Activated gamma-delta T cell treated with Interleukin-2 at 50 U/mL for 16 hours (primary cell): ENCODE measurements at places on chromosomes 5 and 9.
A peak's percentile ranks its signal among the peaks of the same experiment; 100 is the strongest.

DNA sequence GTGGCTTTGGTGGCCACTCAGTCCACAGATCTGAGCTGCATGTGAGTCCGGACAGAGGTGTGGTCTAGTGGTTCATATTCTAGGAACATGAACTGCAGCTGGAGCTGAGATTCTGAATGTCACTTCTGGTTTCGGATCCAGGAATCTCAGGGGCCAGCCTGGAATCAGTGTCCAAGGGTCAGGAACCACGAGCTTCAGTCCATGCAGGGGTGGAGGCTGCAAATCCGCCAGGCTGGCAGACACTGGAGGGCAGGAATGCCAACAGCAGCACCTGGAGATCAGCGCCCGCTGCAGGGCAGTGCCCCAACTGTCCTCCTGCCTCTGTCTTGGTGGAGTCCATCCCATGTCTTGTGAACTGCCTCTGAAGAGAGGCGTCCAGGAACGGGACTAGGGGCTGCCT is 73.5 kb downstream of the CACNA1B start:
- no peak for DNase-seq

DNA sequence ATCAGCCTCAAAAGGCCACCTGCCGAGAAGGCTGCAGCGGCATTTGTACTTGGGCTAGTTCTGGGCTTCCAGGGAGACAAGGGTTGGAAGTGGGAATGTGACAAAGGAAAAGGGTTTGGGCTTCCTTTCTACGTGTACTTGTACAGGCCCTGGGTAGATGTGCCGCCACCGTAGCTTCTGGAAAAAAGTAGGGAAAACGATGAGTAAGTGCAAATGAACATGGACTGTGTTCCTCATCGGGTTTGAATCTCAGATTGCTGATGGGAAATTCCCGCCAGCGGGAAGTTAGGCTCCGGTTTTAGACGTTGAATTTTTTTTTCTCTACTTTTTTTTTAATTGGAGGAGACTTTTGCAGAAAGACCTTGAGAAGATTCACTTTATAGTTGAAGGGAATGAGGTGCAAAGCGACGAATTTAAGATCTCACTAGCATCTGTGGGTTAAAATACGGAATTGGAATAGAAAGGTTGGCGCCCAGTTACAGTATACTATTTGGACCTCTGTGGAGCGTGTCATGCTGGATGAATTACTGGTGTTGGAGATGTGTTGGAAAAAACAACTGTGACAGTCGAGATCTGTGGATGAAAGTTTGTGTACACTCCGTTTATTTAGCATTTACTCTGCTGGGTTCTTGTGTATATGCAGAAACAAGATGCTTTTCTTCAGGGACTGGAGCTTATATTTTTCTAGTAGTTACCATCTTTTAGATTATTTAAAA is 1.2 kb downstream of the G3BP1 start:
- no peak for DNase-seq

DNA sequence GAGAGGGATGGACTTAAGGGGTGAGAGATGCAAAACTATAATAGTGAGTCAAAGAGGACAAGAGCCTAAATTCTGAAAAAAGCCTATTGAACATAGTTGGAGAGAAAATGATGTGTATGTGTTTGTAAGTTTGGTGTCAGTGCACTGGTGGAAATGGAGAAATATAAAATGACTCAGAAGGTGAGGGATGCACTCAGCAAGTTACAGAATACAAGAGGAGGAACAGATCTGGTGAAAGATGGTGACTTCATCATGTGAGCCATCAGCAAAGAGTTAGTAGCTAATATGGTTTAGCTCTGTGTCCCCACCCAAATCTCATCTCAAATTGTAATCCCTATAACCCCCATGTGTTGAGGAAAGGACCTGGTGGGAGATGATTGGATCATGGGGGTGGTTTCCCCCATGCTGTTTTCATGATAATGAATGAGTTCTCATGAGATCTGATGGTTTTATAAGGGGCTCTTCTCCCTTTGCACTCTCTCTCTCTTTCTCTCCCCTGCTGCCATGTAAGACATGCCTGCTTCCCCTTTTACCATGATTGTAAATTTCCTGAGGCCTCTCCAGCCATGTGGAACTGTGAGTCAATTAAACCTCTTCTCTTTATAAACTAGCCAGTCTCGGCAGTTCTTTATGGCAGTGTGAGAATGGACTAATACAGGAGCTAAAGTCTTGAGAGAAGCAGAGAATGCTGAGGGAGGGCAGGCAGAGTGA is 30.4 kb upstream of the FYB1 start:
- no peak for DNase-seq

GRCh38 chr9:84499969-84500582 is 159.5 kb upstream of the SLC28A3 start:
- no peak for DNase-seq

DNA sequence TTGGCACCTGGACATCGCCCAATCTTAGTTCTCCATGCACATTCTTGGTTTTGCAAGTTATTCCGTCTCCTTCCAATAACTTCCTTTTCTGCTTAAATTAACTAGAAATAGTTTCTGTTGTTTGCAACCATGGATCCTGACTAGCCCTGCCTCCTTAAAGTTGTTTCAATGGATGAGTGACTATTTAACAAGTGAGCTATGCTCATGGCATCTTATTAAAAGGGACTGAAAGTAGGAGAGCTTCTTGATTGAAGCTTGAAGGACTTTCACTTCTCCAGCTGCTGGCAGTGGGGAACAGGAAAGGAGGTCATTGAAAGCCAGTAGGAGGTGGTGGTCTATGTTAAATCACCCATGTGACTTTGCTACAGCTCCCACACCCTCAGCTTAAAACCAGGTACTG is 466.8 kb downstream of the ARHGEF28 start:
- no peak for DNase-seq

- DNase-seq = no peak
Measured at GRCh38 chr9:121172726-121173487, 28.8 kb downstream of the RAB14 start.

- no peak for DNase-seq
Measured at GRCh38 chr9:11158676-11159075, 545.9 kb upstream of the PTPRD start.

GRCh38 chr9:121207371-121207940 is 5.8 kb upstream of the RAB14 start:
- DNase-seq = no peak

DNA sequence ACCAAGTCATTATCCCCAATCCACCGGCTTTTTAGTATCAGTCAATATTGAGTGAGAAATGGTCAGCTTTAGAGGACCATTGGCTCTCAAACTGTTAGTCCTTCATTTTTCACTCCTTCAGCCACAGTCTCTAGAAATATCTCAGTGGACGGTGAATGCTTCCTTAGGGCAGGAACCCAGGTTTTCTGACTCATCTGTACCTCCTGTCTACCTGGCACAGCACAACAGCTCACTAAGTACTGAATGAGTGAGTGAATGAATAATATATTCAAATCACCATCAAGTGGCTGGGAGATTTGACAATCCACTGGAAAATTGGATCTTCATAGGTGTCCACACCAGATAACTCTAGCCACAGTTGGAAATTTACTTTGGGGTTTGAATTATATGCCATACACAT is 609.5 kb upstream of the CLINT1 start:
- DNase-seq = no peak

- peak; percentile 61 for DNase-seq
Measured at GRCh38 chr5:142151436-142152383, 43.1 kb downstream of the NDFIP1 start.

- DNase-seq = no peak
Measured at GRCh38 chr5:67516948-67517565, 320.5 kb upstream of the CD180 start.

DNA sequence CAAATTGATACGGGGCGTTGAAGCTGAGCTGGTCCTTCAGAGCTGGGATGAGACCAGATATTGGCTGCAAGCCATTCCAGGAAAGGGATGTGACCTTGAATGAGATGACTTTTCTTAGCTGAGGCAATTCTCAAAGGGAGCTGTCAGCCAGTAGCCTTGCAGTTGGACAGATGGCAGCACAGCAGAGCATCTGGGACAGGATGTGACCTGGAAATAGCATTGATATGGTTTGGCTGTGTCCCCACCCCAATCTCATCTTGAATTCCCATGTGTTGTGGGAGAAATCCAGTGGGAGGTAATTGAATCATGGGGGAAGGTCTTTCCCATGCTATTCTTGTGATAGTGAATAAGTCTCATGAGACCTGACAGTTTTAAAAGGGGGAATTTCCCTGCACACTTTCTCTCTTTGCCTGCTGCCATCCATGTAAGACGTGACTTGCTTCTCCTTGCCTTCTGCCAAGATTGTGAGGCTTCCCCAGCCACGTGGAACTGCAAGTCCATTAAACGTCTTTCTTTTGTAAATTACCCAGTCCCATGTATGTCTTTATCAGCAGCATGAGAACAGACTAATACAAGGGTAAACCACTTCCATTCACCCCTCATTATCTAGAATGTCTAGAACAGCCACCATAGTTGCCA is 19.8 kb upstream of the MTX3 start:
- no peak for DNase-seq

DNA sequence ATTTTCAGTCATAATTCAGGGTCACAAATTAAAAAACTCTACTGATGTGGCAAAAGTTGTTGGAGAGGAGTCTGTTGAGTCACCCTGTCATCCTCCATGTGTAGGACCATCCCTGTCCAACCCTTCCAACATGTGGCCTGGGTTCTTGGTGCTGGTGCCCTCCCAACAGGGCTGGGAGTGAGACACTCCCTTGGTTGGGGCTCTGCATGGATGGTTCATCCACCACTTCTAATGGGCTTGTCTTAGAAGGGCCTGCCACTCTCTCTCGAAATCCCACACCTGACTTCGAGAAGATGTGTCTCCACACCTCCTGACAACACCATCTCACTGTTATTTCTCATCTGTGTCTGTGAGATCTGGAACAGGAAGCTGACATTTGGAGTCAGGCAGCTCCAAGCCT is 312.2 kb upstream of the IRX4 start:
- DNase-seq = no peak

DNA sequence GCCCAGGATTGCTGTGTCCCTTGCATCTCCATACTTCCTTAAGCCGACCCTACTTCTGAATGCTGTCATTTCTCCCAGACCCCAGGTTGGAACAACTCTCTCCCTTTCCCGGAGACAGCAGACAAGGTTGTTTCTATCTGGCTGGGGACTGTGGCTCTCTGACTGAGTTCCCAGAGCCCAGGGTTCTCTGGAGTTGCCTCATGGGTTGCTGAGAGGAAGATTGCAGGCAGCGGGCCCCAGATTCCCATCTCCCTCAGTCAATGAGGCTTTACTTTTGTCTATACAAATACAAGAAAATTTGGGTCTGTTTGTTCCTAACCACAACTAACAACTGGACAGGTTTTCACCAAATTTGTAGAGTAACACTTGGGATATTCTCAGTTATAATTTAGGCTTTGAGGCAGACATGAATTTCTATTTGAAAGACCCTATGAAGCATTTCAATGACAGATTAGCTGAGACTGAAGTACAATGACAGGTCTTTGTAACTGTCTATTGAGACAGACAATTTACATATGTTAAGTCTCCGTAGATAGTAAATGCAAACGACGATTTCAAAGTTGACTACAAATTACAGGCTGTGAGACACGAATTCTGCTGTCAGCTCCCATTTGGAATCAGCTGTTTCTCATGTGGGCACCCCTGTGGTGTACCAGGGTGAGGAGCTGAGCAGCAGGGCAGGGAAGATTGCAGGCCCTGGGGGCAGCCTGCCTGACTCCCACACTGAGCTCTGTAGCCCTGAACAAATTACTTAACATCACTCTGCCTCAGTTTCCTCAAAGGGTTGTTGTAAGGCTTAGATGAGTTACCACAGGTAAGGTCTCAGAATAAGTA is 107.5 kb downstream of the ATP10B start:
- DNase-seq = no peak

GRCh38 chr5:26121338-26121737 is 917.0 kb downstream of the CDH9 start:
- DNase-seq = no peak

- no peak for DNase-seq
Measured at GRCh38 chr9:98688710-98689495, 19.8 kb downstream of the GABBR2 start.

GRCh38 chr5:6994097-6994496 is 280.9 kb downstream of the TENT4A start:
- no peak for DNase-seq

- no peak for DNase-seq
Measured at GRCh38 chr9:104750185-104750767, 2.8 kb downstream of the NIPSNAP3A start.

- DNase-seq = no peak
Measured at GRCh38 chr9:136268318-136268717, 22.7 kb upstream of the QSOX2 start.

DNA sequence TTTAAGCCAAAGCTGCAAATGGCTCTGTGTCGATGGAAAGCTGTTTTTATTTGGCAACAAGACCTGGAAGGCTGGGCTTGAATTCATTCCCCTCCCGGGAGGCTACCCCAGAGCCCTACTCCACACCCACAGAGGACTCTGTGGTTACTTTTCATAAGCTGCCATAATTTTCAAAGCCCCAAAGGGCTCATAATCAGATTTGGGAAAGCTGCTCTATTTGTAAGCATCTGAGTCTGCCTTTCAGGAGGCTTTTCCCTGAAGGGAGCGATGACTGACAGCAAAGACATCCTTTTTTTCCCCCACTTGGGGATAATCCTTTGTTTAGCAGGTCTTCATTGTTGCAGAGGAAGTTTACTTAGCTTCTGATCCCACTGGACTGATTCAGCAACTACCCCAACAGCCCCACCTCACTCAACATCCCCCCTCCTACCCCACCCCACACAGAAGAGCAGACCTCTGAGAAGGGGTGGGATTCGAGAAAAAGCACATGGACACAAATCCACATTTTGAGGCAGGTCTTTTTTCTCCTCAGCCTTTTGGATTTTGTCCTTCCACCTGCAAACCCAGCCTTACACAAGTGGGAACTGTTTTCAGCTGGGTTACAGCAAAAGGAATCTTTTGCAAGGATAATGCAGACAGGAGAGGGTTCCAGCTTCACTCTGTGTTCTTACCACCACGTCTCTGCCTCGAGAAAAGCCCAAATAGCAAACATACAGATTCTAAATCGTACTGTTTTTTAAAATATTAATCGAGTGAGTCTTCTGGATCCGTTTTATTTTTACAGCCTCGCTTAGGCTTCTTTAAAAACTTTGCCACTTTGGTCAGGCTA is 244.4 kb upstream of the TUT7 start:
- no peak for DNase-seq

DNA sequence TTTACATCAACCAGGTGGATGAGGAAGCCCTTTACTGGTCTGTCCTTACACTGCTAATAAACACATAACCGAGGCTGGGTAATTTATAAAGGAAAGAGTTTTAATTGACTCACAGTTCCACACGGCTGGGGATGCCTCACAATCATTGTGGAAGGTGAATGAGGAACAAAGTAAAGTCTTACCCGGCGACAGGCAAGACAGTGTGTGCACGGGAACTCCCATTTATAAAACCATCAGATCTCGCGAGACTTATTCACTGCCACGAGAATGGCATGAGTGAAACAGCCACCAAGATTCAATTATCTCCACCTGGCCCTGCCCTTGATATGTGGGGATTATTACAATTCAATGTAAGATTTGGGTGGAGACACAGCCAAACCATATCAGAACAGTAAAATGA is 67.3 kb upstream of the GRAMD2B start:
- no peak for DNase-seq

DNA sequence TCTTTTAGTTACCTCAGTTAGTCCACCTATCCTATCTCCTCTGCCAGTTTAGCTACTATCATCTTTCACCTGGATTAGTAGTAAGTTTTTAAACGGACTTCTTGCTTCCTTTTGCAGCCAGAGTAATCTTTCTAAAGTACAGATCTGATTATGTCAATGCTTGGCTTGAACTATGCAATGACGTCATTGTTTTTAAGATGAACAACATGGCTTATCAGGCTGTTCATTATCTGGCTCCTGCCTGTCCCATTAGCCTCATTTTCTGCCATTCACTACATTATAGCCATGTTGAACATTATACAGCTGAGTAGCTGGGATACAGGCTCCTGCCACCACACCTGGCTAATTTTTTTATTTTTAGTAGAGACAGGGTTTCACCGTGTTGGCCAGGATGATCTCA is 98.7 kb downstream of the RANBP17 start:
- no peak for DNase-seq
